ENCODE measurements at places on chromosomes 12 and 14. TPM values are rescaled to one million over a fixed set of nuclear protein-coding genes. Genes with fewer than 3 reads are reported as not detected.

DNA sequence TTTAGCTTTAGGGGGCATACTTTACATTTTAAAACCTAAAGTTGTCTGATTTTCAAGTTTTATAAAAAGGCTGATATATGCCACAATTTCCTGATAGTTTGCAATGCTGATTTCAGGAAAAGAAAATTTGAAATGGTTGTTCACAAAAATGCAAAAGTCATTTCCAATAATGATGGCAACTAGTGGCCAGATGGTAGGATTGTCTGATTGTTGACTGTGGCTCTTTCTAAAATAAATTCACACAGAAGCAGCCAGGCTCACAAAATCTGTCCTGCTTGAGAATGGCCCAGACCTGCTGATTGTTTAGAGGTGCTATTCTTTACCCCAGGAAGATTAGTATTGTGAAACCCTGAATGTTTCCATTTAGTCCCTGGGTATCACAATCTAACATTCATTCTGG lies 220.3 kb downstream of the NELL2 start:
- DNase-seq: no peak

GRCh38 chr12:1080520-1081223 lies 89.6 kb downstream of the ERC1 start:
- no peak for DNase-seq

GRCh38 chr12:119692410-119692809 lies 24.5 kb downstream of the PRKAB1 start:
- DNase-seq: peak; percentile 93

DNA sequence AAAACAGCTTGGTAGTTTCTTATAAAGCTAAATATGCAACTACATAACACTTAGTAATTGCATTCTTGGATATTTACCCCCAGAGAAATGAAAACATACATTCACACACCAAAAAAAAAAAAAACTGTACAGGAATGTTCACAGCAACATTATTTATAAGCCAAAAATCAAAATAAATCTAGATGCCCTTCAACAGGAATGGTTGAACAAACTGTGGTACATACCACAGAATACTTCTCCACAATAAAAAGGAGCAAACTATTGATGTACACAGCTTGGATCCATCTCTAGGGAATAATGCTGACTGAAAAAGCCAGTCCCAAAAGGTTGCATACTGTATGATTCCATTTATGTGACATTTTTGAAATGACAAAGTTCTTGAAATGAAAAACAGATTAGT lies 62.1 kb upstream of the SLC38A4 start:
- DNase-seq: no peak

CMKLR1 gene
- total RNA-seq: 15.4 TPM

GRCh38 chr12:96048393-96048969 lies 13.1 kb upstream of the LTA4H start:
- DNase-seq: peak; percentile 27

All from LHCN-M2 (cell line).